ENCODE measurements at places on chromosomes 11 and 22. TPM values are rescaled to one million over a fixed set of nuclear protein-coding genes. Genes with fewer than 3 reads are reported as not detected.

- no peak overlapping the region for H3K27ac ChIP-seq
- no peak for DNase-seq
- no peak overlapping the region for H3K4me3 ChIP-seq
- no peaks in the 10 kb centered on the region for H3K36me3 ChIP-seq
- H3K27me3 ChIP-seq: peaks cover 14% of the 10 kb centered on the region
- H3K4me1 ChIP-seq: peaks cover 6% of the 10 kb centered on the region
These were observed 31.9 kb upstream of the ATXN10 start for GRCh38 chr22:45639747-45640102.

DNA sequence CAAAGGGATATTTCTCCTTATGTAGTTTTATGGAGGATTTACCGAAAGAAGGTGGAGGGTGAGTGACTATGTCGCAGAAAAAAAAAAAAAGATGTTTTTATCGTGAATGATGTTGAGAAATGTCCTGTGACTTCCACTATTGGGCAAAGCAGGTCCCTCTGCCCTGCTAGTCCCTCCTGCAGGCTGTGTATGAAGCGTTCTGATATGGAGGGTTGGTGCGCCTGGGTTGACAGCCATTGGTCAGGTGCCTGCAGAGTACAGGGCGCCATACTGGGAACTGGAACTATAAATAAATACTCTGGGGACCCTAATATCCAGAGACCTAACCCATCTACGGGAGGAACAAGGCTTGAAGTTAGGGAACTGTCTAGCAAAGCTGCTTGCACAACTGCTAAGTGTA lies 1.5 kb downstream of the IL17RA start:
- no peaks in the 10 kb centered on the region for H3K36me3 ChIP-seq
- peaks cover 8% of the 10 kb centered on the region for H3K4me1 ChIP-seq
- H3K4me3 ChIP-seq: peak overlapping the region; percentile 78
- no peak overlapping the region for H3K27ac ChIP-seq
- DNase-seq: no peak

- no peaks in the 10 kb centered on the region for H3K4me1 ChIP-seq
- no peaks in the 10 kb centered on the region for H3K36me3 ChIP-seq
- no peaks in the 10 kb centered on the region for H3K27me3 ChIP-seq
- H3K4me3 ChIP-seq: no peak overlapping the region
These were observed 39.3 kb upstream of the PICALM start for GRCh38 chr11:86108191-86108590.

DNA sequence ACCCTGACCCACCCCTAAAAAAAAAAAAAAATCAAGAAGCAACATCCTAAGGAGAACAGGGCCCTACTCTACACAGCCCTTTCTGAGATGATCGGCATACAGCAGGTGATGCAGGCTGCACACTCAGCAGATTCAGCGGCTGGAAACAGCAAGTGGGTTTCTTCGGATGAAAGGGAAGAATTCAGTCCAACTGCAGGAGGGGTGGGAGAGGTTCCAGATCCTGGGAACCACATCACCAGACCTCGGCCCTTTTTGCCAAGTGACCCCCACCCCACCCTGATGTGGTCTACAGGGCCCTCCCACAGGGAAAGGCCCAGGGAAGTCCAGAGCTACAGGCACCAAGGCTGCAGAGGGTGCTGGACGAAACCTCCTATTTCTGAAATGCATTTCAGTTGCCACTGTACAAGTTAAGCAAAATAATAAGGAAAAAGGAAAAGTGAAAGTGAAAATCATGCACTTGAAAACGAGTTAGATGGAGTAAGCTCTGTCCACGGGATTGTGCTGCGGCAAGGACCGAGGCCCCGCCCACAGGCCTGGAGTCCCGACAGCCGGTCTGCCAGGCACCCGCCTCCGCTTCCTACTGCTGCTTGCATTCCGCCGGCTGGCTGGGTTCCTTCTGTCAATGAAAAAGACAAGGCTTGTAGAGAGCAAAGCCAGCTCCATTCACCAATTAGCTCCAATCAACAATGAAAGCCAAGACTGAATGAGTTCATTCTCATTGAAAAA lies 16.0 kb upstream of the PHLDA2 start:
- peaks cover 36% of the 10 kb centered on the region for H3K4me1 ChIP-seq
- H3K36me3 ChIP-seq: peaks cover 36% of the 10 kb centered on the region
- H3K27ac ChIP-seq: no peak overlapping the region

DNA sequence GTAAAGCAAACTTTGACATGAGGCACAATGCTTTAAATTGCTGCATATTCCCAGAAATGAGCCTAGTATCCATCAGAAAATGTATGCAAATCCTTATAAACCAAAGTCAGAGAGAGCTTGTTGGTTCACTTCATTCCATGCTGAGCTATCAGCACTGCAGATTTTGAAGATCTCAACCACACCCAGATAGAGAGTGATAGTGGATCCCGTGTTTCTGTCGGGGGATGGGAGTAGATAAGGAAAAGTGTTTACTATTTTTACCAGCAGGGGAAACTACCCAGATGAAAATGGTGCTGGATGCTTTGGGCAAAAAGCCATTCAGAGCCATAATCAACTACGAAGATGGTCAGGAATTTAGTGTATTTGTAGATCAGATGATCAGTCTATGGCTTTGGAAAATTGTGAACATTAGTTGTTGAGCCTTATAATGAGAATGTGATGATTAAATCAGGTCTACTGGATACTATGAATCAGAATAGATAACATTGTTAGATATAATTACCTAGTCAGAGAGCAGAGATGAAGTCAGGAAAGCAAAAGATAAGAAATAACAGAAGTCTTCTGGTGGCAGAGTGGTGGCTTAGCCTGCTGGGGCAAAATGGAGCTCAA lies 10.8 kb downstream of the OR51B6 start:
- no peaks in the 10 kb centered on the region for H3K27me3 ChIP-seq
- H3K4me1 ChIP-seq: peaks cover 42% of the 10 kb centered on the region
- no peak overlapping the region for H3K4me3 ChIP-seq

DNA sequence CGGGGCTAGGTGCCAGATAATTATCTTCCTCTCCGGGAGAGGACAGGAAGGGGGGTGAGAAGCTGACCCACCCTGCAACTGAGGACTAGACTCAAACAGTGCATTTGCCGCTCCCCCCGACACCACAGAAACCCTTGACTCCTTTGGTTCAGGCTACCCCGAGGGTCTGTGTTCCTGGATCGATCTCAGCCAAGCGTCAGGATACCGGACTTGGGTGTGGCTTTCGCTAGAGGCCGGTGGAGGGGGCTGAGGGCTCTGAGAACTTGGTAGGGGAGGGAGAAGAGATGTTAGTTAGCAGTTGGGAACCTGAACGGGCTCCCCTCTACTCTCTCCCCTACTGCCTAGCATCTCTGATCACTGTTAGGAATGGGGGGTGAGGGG lies 840 bp downstream of the SEZ6L start:
- no peak overlapping the region for H3K27ac ChIP-seq
- no peak overlapping the region for H3K4me3 ChIP-seq
- peaks cover 31% of the 10 kb centered on the region for H3K27me3 ChIP-seq
- no peak for DNase-seq
- no peaks in the 10 kb centered on the region for H3K36me3 ChIP-seq

GRCh38 chr11:73321604-73322381 lies 13.7 kb downstream of the ARHGEF17 start:
- H3K4me1 ChIP-seq: peaks cover 67% of the 10 kb centered on the region
- DNase-seq: peak; percentile 70
- H3K36me3 ChIP-seq: no peaks in the 10 kb centered on the region
- H3K27me3 ChIP-seq: no peaks in the 10 kb centered on the region
- no peak overlapping the region for H3K4me3 ChIP-seq

GRCh38 chr22:29377979-29378378 lies 10.4 kb downstream of the AP1B1 start:
- no peak overlapping the region for H3K27ac ChIP-seq
- peaks cover 5% of the 10 kb centered on the region for H3K36me3 ChIP-seq
- H3K27me3 ChIP-seq: no peaks in the 10 kb centered on the region
- DNase-seq: no peak
- no peak overlapping the region for H3K4me3 ChIP-seq

DNA sequence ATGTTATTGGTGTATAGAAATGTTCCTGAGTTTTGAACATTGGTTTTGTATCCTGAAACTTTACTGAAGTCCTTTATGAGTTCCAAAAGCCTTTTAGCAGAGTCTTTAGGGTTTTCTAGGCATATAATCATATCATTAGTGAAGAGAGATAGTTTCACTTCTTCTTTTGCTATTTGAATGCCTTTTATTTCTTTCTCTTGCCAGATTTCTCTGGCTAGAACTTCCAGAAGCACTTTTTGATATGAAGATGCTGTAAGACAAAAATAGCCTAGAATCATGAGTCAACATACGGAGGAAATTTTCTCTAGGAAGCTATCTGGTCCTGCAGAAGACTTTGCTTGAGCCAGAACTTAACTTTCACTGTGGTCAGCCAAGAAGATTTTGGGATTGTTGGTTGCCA lies 86.7 kb upstream of the IZUMO1R start:
- no peak overlapping the region for H3K27ac ChIP-seq
- H3K27me3 ChIP-seq: no peaks in the 10 kb centered on the region
- H3K36me3 ChIP-seq: no peaks in the 10 kb centered on the region
- no peak for DNase-seq

GRCh38 chr11:97637701-97638100 lies 1247.9 kb downstream of the JRKL start:
- no peak overlapping the region for H3K4me3 ChIP-seq
- no peak overlapping the region for H3K27ac ChIP-seq
- H3K36me3 ChIP-seq: no peaks in the 10 kb centered on the region
- no peaks in the 10 kb centered on the region for H3K27me3 ChIP-seq
- no peaks in the 10 kb centered on the region for H3K4me1 ChIP-seq
- no peak for DNase-seq

DNA sequence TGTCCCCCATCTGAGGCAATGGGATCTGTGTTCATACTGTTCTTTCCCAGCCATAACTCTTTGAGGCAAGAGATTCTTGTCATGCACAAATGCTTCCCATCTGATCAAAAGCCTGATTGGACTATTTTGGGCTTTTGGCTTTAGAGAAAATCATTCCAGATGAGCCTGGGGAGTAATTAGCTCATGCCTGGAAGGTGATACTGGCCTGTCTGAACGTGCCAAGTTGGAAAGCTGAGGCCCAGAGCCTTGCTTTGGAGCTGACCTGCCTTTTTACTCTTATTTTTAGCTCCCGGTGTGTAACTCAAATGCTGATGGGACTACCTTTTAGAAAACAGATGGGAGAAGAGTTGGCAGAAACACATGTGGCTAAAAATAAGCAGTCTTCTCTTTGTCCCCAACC lies 105.0 kb downstream of the DBX1 start:
- no peaks in the 10 kb centered on the region for H3K27me3 ChIP-seq
- no peak overlapping the region for H3K4me3 ChIP-seq
- peaks cover 8% of the 10 kb centered on the region for H3K4me1 ChIP-seq
- no peak for DNase-seq
- no peak overlapping the region for H3K27ac ChIP-seq

DNA sequence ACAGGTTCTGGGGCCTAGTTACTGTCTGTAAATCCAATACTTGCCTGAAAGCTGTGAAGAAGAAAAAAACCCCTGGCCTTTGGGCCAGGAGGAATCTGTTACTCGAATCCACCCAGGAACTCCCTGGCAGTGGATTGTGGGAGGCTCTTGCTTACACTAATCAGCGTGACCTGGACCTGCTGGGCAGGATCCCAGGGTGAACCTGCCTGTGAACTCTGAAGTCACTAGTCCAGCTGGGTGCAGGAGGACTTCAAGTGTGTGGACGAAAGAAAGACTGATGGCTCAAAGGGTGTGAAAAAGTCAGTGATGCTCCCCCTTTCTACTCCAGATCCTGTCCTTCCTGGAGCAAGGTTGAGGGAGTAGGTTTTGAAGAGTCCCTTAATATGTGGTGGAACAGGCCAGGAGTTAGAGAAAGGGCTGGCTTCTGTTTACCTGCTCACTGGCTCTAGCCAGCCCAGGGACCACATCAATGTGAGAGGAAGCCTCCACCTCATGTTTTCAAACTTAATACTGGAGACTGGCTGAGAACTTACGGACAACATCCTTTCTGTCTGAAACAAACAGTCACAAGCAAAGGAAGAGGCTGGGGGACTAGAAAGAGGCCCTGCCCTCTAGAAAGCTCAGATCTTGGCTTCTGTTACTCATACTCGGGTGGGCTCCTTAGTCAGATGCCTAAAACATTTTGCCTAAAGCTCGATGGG lies 13.5 kb downstream of the PIK3IP1 start:
- DNase-seq: no peak
- H3K27ac ChIP-seq: no peak overlapping the region
- no peaks in the 10 kb centered on the region for H3K4me1 ChIP-seq
- H3K4me3 ChIP-seq: no peak overlapping the region

GRCh38 chr11:120122924-120123683 lies 14.8 kb downstream of the TRIM29 start:
- no peak for DNase-seq
- H3K27ac ChIP-seq: no peak overlapping the region
- H3K27me3 ChIP-seq: peaks cover 12% of the 10 kb centered on the region
- no peaks in the 10 kb centered on the region for H3K4me1 ChIP-seq

DNA sequence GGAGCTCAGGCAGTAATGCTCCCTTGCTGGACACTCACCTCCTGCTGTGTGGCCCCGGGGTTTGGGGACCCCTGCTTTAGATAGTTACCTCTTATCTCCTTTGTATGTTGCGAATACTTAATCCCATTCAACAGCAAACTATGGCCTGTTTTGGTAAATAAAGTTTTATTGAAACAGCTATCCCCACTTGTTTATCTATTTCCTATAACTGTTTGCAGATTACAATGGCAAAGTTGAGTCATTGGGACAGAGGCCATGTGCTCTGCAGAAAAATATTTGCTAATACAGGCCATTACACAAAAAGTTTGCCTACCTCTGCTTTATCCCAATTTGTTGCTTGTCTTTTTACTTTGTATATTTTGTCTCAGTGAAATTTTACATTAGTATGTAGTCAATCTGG lies 68.4 kb downstream of the CACNA1I start:
- H3K36me3 ChIP-seq: no peaks in the 10 kb centered on the region
- H3K27ac ChIP-seq: no peak overlapping the region
- no peaks in the 10 kb centered on the region for H3K27me3 ChIP-seq
- DNase-seq: no peak

DNA sequence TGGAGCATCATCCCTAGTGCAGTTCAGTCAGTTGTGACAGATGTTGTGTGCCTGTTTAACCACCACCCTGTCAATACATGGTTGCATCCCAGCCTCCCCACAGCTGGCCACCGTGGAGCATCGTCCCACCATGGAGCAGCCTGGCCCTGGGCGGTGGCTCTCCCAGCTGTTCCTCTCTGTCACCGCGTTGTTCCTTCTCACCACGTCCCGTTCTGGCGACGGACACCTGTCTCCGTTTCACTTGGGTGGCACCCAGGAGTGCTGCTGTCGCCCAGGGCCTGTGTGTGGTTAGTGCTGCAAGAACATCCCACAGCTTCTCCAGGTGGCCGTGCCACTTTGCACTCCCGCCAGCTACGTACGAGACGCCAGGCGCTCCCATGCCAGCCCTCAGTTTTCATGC lies 26.5 kb downstream of the MUC6 start:
- no peaks in the 10 kb centered on the region for H3K27me3 ChIP-seq
- peaks cover 13% of the 10 kb centered on the region for H3K36me3 ChIP-seq
- no peak overlapping the region for H3K27ac ChIP-seq
- H3K4me1 ChIP-seq: no peaks in the 10 kb centered on the region

APOL3 gene
- 2.5 TPM for total RNA-seq

XKR3 gene
- total RNA-seq: not detected

ELMOD1 gene
- total RNA-seq: 0.34 TPM

OR4A16 gene
- total RNA-seq: not detected

OR10A2 gene
- total RNA-seq: not detected

MAPK8IP2 gene
- total RNA-seq: 4.7 TPM

APLP2 gene
- total RNA-seq: 849 TPM

RBMXL2 gene
- not detected for total RNA-seq

TRMT2A gene
- 35.1 TPM for total RNA-seq

ZNF280A gene
- total RNA-seq: not detected

NXPE4 gene
- not detected for total RNA-seq

MMP11 gene
- 12.2 TPM for total RNA-seq
